Posterior cingulate gyrus (tissue), 11 donors: ENCODE measurements at places on chromosomes 11 and 22.

DNA sequence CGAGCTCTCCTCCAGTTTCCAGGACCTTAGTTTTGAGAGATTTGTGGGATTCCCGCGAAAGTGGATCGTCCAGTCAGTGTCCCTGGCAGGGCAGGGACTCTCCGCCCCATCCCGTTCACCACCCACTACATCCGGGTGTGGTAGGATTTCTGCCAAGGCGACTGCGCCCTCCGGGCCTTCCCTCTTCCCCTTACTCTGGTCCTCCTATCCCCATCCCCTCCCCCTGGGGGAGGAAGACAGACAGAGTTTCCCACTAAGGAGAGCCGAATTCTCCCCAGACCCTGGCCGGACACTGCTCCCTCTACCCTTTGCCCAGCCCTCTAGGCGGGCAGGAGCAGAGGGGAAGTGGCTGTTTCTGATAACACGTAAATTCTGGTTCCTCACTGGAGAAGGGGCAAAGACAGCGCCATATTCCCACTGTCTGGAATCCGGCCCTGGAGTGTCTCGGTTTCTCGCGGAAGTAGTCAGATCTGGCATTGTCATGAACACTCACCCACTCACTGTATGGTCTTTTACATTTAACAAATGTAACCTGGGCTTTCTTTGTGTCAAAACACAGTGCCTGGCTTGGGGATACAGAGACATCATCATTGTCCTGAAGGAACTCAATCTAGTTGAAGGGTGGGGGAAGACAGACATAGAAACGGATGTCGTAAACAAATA is 1.1 kb upstream of the NECTIN1 start:
- peak; percentile 52 for DNase-seq

DNA sequence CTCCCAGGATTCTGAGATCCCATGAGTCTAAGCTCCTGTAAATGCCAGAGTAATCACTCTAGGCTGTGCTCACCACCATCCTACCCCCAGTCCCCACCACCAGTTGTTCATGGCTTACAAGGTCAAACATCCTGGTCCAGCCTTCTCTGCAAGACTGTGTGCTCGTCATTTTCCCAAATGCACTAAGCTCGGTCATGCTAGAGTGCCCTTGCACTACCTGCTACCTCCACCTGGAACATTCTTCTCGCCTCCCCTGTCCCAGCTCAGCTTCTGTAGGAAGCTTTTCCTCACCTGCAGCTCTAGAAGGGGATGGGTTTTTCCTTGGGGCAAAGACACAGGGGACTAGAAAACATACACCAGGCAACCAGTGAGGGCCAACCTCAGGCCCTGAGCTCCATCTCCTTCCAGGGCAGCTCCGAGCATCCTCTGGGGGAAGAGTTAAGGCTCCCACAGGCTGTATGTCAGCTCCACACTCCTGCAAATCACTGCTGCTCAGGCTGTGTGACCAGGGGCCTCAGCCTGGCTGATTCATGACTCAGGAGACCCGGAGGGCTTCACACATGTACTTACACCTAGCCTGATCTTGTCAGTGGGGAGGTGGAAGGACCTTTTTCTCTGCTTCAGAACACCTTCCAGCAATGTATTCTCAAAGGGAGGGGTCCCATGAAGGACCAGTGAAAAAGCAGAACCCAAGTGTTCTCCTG is 37.2 kb upstream of the CSNK2A3 start:
- no peak for DNase-seq

GRCh38 chr11:18063862-18064434 is 17.9 kb upstream of the TPH1 start:
- DNase-seq = no peak

DNA sequence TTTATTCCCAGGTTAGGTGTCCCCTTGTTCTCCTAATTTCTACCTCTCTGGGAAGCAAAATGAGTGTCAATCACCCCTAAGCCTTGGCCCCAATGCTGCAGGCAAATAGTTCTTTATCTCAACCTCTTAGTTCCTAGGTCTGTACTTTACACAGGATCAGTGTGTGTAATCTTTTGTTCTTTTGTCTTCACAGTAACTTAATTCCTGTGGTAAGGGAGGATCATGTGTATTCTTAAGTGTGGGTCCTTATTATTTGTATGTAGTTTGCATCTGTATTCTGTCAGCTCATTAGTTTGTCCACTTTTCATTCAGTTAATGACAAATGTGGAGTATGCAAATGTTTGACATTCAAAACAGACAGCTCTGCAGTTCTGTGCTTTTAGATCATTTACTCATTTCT is 166.7 kb downstream of the FAT3 start:
- DNase-seq = no peak

- DNase-seq = no peak
Observed at GRCh38 chr22:33426451-33426850, 368.3 kb upstream of the SYN3 start.

DNA sequence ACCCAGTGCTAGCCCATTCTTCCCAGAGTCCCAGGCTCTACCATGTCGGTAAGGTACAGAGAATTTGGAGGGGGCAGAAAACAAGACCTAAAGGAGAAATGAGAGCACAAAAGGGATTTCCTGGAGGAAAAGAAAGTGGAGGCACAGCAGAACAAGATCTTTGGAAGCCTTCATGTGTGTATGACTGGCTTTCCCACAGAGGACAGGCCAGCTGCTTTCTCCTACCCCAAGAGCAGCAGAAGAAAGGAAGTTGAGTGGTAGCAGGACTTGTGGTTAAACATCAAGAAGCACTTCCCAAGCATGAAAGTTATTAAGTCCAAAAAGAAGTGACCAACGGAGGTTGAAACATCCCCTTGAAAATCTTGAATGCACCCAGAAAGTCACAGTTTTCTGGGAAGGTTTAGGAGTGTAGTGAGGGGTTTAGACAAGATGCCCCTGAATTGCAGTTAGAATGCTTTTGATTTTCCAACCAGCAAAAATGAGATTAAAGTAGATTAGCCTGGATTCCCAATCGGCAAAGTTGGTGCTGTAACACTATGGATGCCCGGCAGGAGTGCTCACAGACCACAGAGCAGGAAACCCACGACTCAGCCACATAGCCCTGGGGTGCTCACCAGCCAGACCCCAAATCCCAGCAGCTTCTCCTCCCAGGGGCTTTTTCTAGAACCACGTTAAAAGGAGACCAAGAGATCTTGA is 608 bp downstream of the TMPRSS13 start:
- DNase-seq = peak; percentile 50

- DNase-seq = no peak
Observed at GRCh38 chr11:110345743-110346142, 49.3 kb upstream of the RDX start.

GRCh38 chr11:125176866-125177265 is 12.3 kb downstream of the PKNOX2 start:
- DNase-seq = peak; percentile 58

DNA sequence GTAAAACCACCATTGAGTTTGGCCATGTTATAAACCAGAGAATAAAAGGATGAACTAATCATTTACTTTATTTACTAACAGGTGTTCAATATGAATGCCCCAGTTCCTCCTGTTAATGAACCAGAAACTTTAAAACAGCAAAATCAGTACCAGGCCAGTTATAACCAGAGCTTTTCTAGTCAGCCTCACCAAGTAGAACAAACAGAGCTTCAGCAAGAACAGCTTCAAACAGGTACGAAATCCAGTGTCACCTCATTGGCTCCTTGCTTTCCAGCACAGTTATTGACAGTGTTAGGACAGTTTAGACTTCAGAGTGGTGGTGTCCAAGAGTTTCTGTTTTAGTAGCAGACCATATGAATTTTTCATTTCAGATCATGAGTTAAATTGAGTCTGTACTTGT is 13.6 kb upstream of the NAT10 start:
- no peak for DNase-seq

GRCh38 chr11:6640985-6641701 is 14.5 kb downstream of the DCHS1 start:
- peak; percentile 94 for DNase-seq

- DNase-seq = no peak
Observed at GRCh38 chr11:116948391-116948790, 111.0 kb upstream of the APOA1 start.

DNA sequence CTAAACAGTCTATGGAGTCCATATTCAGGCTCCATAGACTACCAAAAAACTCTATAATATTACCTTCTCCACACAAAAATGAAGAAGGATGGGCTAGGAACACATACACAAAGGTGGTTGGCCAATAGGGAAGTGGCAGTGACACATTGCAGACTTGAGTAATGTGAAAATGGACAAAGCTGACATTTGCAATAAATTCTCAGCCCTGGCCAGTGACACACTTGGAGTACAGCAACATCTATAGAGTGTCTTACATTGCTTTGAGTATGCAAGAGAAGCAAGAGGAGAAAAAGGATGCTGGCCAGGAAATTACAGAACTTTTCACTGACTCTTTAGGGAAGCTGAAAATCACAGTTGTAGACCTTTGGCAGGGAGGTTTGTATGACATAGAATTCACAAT is 7.3 kb upstream of the OR52W1 start:
- no peak for DNase-seq

DNA sequence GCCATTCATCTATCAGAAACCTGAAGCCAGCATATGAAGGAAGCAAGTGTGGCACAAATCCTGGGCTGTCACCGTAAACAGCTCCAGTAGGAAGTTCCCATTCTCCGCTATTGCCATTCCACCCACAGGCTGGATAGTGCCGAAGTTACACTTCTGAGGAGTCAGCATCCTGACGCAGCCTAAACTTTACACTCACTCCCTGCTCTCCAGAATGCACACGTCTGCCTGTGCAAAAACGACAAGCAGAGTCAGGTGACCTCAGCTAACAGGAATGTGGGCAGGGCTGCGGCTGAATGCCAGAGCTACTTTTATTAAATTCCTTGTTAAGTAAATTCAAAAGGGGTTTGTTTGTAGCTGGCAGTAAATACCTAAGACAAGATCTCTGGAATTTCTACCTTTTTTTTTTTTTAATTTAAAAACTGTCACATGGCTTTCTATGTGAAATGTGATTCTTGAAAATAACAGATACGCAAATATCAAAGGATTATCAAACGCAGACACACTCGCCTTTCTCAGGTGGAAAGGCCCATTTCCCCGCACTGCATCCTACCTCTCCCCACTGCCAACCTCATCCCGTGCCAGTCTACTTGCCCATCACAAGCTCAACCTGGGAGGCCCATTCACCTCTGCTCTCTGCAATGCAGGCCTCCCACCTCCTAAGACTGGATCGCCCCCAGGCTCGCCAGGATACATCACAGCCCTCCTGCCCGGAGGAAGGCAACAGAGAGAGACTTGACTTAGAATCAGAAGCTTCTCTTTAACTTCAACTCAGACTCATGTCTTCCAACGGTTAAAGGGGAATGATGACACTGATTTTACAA is 33.5 kb downstream of the NFRKB start:
- no peak for DNase-seq

DNA sequence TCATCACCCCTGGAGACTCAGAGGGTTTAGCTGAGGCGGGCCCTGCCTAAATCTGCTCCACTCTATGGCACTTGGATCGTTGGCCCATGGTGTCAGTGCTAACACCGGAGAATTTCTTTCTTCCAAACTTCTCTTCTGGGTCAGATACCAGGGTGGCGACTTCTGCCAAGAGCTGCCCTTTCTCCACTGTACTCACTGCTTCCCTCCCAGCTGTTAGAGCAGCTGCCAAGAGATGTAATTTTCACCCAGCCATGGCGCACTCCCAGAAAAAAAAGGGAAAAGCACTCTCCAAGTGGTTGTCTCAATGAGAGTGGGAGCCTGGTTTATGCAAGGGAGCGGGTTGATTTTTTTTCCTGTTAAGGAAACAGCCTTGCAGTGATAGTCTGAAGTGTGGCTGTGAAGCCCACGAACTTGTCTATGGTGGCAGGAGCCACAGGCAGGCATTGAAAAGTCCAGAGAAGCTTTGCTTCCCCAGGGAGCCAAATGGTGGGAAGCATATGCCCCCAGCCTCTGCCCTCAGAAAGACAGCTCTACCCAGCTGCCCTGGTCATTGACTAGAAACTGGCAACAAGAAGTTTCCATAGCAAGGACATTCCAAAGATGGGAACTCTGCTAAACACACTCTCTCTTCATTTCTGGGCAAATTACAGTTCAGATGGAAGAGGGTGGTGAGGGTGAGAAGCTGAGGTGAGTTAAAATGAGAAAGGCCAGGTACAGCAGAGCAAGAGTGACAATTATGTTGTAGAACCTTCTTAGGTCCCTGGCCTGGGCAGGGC is 10.7 kb downstream of the PCSK7 start:
- peak; percentile 56 for DNase-seq

- peak; percentile 18 for DNase-seq
Observed at GRCh38 chr11:101436511-101437142, 147.2 kb downstream of the TRPC6 start.

- DNase-seq = no peak
Observed at GRCh38 chr22:31329029-31329428, 17.1 kb downstream of the PATZ1 start.

DNA sequence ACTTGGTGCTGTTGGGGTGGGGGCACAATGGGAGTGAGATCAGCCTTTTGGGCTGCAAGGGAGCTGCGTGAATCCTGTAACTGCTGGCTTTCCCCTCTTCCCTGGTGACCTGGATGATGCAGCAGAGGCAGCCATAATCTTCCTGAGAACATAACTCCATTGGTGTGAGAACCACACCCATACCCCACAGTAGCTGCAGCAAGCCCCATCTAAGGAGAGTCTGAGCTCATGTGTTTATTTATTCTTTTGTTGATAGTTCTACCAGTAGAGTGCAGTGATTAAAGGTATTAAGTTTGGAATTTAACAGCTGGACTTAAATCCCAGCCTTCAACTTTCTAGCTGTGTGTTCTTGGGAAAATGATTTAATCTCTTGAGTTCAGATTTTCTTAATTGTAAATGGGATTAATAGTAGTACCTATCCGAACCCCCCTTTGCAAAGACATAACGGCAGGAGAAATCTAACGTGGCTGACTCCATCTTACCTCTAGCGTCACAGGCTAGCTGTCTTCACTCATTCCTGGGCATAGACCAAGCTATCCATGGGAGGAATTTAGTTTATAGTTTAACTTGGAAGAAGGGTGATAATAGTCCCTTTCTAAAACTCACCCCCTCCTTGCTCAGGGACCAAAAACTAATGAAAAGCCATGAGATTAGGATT is 385.0 kb upstream of the DDI1 start:
- DNase-seq = no peak

DNA sequence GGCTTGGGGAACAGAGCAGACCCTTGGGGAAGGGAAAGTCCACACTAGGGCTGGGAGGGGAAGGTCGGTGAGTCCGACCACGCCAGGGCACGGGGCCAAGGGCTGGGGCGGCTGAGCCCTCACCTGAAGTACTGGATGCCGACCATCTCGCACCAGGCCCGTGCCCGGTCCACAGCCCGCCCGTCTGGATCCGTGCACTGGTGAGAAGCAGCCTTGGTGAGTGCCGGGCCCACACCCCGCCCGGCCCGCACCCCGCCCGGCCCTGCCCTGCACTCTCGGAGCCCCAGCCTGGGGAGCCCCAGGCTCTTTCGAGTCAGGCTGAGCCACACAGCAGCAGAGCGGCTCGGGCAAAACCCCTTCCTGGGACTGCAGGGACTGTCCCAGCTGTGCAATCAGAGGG is 1.9 kb upstream of the BAIAP2L2 start:
- DNase-seq = no peak

- DNase-seq = no peak
Observed at GRCh38 chr22:46827781-46828180, 65.3 kb downstream of the TBC1D22A start.

- DNase-seq = no peak
Observed at GRCh38 chr11:110478410-110478809, 48.7 kb downstream of the FDX1 start.
